ENCODE measurements at places on chromosomes 2 and 18.

GRCh38 chr18:37742436-37742835 is 176.8 kb upstream of the CELF4 start:
- no peak for DNase-seq

DNA sequence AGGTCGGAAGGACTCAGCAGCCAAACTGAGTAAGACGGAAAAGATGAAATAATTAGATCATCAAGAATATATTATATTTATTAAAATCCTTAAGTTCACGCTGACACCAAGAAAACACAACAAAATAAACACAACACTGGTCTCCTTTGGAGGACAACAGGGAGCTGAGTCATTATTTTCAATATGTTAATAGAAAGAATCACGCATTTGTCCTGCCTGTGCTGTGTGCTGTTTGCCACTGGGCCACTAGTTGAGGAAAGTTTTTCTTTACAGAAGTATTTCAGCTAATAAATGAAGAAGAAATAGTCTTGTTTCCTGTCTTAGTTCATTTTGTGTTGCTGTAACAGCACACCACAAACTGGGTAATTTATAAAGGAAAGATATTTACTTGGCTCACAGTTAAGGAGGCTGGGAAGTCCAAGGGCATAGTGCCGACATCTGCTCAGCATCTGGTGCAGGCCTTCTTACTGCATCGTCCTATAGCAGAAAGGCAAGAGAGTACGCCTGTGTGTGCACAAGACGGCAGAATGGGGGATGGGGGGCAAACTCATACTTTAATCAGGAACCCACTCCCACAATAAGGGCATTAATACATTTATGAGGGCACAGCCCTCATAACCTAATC is 88.0 kb downstream of the TCF7L1 start:
- no peak for DNase-seq

- DNase-seq, result no peak
Measured at GRCh38 chr2:134391751-134392160, 137.9 kb downstream of the MGAT5 start.

- no peak for DNase-seq
Measured at GRCh38 chr2:242024751-242025355, 155.3 kb downstream of the RTP5 start.

- DNase-seq, result no peak
Measured at GRCh38 chr2:151776367-151776766, 42.1 kb upstream of the NEB start.

DNA sequence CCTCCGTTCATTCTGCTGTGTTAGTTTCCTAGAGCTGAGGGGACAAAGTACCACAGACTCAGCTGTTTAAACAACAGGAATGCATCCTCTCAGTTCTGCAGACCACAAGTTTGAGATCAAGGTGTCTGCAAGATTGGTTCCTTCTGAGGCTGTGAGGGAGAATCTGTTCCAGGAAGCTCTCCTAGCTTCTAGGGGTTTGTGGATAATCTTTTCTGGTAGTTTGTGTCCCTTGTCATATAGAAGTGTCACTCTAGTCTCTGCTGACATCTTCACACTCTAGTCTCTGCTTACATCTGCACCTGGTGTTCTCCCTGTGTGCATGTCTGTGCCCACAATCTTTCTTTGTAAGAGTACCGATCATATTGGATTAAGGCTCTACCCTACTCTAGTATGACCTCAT is 581.8 kb downstream of the RNF144A start:
- no peak for DNase-seq

- DNase-seq, result no peak
Measured at GRCh38 chr2:208549546-208550158, 143.1 kb downstream of the PTH2R start.

GRCh38 chr2:29786361-29786760 is 135.0 kb downstream of the ALK start:
- DNase-seq, result no peak

- DNase-seq, result no peak
Measured at GRCh38 chr2:24877646-24878045, 42.4 kb downstream of the ADCY3 start.

- DNase-seq, result no peak
Measured at GRCh38 chr18:12007063-12007462, 25.8 kb downstream of the IMPA2 start.

DNA sequence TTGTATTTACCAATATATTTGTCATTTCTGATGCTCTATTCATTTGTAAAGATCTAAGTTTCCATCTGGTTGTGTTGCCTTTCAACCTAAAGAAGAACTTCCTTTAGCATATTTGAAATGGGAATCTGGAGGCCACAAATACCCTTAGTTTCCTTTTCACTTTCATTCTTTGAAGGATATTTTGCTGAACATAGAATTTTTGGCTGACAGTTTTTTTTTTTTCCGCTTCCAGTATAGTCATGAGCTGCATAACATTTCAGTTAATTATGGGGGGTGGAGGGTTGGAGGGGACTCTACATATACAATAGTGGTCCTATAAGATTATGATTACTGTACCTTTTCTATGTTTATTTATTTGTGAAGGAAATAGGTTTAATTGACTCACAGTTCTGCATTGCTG is 83.9 kb downstream of the CERS6 start:
- no peak for DNase-seq

GRCh38 chr18:40079786-40080185 is 1875.2 kb upstream of the PIK3C3 start:
- DNase-seq, result no peak

DNA sequence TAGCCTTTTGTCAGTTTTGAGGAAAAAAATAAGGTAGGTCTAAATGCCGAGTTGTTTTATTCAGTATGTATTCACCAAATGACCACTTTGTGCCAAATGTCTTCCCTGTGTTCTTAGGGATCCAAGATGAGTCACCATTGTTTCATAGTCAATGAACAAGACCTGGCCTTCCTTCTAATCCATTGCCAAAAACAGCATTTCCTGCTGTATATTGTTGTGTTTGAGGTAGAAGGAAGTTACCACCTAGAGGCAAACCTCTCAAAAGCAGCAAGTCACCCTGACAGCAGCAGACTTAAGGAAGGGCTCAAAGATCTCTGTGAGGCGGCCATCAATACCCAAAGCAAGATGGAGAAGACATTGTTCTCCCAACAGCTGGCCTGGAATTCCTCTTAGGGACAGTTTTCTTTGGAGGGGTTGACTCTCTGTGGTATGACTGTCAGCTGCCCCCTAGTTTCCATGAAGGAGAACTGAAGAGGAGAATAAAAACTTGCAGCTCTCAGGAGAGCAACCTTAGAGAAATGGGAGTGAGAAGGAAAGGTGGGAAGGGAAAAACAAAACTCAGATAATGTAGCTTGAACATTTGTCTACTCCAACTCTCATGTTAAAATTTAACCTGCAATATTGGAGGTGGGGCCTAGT is 328.3 kb downstream of the LRATD1 start:
- DNase-seq, result no peak

- DNase-seq, result no peak
Measured at GRCh38 chr2:115115135-115115534, 672.7 kb downstream of the DPP10 start.

DNA sequence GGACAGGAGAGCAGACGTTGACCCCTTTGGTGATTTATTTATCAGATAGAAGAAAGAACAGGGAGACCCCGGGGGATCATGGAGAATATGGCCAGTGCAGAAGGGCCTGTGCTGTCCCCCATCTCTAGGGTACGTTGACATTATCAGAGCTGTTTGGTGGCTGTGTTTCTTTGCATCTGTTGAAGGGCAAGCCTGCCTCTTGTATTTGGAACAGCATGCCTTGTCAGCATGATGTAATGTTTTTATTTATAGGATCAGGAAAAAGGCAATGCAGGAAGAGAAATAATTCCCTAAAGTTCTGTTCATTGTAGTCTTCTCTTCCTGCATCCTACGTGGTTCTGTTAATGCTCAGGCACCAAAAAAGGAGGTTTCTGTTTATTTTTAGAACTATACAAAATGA is 49.8 kb upstream of the CABYR start:
- no peak for DNase-seq

- DNase-seq, result no peak
Measured at GRCh38 chr2:130884013-130884412, 47.3 kb downstream of the ARHGEF4 start.

DNA sequence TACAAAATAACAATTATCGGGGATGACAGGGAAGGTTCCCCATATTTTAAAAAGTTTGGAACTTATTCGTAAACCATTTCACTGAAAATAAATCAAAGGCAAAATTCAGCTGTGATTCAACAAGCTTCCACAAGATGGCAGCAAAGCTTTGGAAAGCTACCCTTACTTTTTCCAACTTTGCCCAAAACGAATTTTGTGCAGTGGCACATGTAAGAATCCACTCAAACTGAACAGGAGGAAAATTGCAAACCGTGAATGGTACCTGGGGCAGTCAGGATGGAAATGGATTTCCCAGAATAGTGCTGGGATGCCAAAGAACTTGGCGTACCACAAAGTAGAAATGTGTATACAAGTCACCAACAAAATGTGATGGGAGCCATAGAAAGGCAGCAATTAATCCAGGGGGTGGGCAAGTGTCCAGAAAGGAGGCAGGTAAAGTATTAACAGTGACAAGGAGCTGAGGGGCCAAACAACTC is 10.7 kb downstream of the RPL31 start:
- DNase-seq, result peak; percentile 31

DNA sequence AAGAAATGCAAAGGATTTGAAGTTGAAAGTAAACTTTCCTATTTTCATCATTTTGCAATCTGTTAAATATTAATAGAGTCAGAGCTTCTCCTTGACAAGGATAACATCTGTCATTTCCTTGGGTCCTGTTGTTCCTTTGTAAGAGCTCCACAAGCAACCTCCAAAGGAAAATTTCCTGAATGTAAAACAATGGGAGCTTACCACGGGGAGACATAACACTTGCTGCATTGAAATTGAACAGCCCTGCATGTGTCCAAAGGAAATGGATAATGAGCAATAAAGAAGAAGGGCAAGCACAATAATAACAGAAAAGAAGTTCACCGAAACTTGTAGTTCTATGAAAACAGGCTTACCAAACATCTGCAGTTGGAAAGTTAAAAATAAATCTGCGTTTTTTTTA is 42.0 kb upstream of the SCG2 start:
- no peak for DNase-seq

- DNase-seq, result no peak
Measured at GRCh38 chr2:120026890-120027289, 14.0 kb downstream of the EPB41L5 start.

DNA sequence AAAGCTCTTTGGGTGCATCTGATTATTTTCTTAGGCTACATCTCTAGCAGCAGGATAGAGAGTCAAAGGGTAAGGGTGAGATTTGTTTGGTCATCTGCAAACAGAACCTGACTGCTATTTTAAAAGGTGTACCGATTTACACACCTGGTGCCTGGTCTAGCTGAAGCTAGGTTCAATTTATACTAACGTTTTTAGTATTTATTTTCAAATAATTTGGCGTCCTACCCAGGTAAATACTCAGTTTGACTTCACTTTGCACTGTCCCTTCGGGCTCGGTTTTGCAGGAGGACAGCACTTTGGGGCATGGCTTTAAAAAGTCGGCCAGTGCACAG is 683 bp downstream of the PTRHD1 start:
- no peak for DNase-seq

DNA sequence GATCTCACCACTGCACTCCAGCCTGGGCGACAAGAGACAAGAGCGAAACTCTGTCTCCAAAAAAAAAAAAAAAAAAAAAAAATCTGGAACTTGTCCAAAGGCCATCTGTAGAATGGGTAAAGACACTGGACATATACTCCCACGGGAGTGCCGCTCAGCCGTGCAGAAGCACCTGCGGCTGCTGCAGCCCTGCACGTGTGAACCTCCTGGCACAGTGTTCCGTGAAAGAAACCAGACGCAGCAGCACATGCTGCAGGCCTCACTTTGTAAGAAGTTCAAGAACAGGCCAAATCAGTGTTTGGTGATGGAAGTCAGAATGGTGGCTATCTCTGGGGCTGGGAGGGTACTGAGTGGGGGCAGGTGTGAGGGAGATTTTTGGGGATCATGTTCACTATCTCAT is 6.5 kb downstream of the CHRND start:
- no peak for DNase-seq

- DNase-seq, result no peak
Measured at GRCh38 chr2:165584126-165584654, 114.7 kb downstream of the CSRNP3 start.

DNA sequence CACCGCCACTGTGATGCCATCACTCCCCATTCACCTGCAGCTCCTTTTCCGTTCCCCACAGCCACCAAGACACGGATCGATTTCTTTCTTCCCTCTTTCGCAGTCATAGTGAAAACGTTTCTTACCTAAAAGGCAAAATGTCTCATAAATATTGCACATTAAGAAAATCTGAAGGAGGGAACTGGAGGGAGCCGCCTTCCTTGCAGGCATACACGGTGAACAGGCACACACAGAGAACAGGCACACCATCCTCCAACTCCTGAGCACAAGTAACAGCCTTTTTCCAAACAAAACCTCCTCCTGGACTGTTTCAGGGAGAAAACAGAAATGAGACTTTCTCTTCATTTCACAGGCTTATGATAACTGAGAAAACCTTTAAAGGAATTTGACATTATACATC is 17.0 kb downstream of the MRPS5 start:
- no peak for DNase-seq

GRCh38 chr18:27136208-27136535 is 48.9 kb downstream of the CHST9 start:
- no peak for DNase-seq

GRCh38 chr2:55601849-55602248 is 15.6 kb downstream of the PPP4R3B start:
- no peak for DNase-seq

DNA sequence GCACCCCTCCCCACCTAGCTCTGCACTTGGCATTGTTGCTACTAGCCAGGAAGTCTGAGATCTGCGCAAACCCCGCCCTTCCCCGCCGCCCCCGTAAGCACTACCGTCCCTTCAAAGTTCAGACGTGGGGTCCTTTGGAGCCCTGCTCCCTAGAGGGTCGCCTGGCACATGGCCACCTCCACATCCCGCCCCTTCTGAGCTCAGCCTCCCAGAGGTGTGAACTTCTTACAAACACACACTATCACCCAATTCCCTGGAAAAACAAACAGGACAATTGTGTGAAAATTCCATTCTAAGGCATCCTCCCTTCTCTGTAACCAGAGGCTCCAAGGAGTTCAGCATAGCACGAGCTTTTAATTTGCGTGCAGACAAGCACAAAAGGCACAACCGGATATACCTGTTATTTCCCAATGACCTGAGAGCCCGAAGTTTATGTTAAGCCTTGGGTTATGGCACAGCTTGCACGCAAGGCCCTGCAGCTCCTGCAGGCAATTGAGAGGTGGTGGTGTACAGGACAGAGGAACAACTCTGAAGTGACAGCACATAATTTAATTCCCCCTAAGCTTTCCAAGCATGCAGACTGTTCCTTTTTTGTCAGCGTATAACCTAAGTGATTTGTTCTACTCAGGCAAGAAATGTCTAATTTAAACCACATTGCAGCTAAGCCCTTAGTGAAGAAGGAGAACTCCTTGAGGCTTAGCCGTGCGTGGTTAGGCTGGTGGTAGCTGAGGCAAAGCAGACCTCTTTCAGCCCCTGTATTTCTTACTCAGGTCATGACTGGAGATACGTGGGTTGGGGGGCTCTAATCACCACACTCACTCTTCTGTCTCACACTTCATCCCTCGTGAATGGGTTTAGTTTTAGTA is 20.3 kb upstream of the CYP1B1 start:
- no peak for DNase-seq

DNA sequence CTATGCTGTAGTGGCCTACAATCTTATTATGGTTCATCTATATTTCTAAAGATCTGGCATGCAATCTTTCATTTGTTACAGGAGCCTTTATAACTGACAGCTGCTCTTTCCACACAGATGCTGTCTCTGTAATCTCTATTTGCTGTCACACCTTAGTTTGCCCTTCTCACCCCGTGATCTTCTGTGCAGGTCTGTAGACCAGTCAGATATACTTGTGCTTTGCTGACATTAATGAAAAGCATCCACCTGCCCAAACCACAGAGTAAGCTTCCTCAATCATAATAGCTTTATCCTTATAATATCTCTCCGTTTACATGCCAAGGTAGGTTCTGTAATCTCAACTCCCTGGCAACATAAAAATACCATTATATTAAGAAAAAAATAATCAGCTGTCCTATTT is 122.4 kb downstream of the GRB14 start:
- DNase-seq, result no peak

Data from CD4-positive, alpha-beta T cell treated with Interferon alpha-2 for 1 hour (primary cell).